Posterior vena cava (tissue), 2 donors: ENCODE measurements at places on chromosomes 1 and 21. TPM values are rescaled to one million over a fixed set of nuclear protein-coding genes. Genes with fewer than 3 reads are reported as not detected.

Gene TARS2
- 10.7 TPM for total RNA-seq

- no peak for DNase-seq
Measured at GRCh38 chr1:33763406-33763805, 100.5 kb upstream of the HMGB4 start.

DNA sequence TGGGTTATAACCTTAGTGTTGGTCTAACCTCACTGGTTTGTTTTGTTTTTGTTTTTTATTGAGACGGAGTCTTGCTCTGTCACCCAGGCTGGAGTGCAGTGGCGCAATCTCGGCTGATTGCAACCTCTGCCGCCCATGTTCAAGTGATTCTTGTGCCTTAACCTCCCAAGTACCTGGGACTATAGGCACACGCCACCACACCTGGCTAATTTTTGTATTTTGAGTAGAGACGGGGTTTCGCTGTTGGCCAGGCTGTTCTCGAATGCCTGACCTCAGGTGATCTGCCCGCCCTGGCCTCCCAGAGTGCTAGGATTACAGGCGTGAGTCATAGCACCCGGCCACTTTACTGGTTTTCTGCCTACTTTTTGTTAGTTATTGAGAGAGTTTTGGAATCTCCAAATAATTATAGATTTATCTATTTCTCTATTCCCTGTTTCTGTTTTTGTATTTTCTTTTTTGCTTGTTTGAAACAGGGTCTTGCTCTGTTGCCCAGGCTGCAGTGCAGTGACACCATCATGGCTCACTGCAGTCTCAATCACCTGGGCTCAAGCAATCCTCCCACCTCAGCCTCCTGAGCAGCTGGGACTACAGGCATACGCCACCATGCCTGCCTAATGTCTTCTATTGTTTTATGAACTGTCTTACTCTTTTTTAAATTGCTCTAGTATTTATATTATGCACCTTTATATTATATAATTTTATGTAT lies 21.4 kb downstream of the SMG7 start:
- no peak for DNase-seq

DNA sequence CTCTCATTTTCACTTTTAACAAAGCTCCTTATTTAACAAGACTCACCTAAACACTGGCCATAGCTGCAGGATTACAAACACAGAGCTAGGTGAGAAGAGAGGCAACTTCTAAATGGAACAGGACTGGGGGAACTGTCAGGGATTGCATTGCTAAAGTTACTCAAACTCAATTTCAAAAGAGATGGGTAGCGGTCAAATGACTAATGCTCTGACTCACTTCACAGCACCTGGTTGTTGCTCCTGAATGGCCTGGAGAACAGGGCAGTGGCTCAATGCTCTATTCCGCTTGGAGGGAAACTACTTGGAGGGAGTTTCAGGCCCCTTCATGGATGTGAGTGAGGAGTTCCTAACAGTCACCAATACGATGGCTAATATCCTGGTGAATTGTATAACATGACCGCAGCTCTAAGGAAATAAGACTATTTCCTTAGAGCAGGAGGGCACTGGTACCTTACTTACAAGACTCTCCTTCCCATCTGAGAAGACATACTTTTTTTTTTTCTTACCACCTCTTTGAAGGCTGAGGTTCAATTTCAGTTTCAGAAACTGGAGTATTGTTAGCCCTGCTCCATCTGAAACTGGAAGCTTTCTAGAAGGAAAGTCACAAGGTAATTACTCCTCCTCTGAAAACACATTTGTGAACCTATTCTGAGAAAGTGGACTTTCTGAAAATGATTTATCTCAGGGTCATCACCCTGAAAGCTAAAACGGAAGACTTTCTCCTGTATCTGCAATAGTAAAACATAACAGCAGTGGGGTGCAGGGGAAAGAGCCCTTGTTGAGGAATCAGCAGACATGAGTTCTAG lies 9.5 kb downstream of the DPT start:
- DNase-seq = no peak

GRCh38 chr1:18913065-18913835 lies 10.9 kb upstream of the ALDH4A1 start:
- peak; percentile 96 for DNase-seq

Gene HEYL
- total RNA-seq = 25.2 TPM

Gene NCF2
- total RNA-seq = 12.8 TPM

GRCh38 chr1:39713557-39713956 lies 22.3 kb upstream of the HPCAL4 start:
- no peak for DNase-seq

Gene RAB25
- total RNA-seq = not detected

Gene KRTAP7-1
- not detected for total RNA-seq

Gene CAMK1G
- not detected for total RNA-seq

- DNase-seq = no peak
Measured at GRCh38 chr1:74593887-74594866, 79.4 kb downstream of the ERICH3 start.

DNA sequence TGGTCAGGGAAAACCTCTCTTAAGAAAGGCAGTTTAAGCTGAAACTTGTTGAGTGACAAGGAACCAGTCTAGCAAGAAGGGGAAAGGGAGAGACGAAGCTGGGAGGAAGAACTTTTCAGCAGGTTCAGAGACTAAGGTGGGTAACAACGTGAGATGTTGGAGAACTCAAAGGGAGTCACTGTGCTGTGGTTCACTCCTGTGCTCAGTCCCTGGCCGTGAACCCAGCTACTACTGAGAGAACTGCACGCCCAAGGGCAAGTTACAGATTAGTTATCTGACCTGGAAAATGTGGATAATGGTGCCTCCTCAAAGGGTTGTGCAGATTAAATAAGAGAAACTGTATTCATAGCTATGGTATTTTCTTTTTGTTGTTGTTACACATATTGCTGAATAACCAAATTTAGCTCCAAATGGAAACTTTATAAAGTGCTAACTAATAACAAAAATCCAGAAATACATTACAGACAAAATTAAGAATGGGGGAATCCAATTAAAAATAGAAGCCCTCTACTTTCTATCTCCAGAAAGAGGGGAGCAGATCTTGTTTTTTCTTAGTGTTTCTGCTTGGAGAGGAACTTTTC lies 2.9 kb downstream of the ZBTB40 start:
- DNase-seq = no peak

Gene OR6K3
- total RNA-seq = not detected

DNA sequence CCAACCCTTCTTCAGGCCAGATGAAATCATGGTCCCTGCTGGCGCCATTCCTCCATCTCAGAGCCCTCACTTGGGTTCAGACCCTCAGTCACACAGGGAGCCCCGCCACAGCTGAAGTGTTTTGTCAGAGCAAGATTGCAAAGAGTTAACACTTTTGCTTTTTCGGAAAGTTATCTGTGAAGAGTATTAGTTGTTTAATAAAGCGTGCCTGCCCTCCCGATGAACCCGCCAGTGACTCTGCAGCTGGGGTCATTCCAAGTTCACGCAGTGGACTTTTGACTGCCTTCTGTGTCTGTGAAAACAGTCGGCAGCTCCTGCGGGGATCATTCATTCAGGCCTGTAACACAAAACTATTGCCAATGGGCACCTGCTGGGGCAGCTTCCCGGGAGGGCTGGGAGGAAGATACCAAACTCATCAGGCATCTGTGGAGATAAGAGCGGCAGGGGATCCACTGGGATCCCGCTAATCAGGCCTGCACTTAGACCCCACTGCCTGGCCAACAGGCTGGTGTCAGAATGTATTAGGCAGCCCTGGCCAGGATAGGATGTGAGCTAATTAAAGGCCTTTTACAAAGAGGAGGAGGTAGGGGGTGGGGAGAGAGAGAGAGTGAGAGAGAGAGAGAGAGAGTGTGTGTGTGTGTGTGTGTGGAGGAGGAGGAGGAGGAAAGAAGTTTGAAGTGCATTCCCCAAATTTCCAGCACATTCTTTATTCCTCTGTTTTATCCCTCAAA lies 184.5 kb downstream of the DHRS3 start:
- DNase-seq = peak; percentile 88

DNA sequence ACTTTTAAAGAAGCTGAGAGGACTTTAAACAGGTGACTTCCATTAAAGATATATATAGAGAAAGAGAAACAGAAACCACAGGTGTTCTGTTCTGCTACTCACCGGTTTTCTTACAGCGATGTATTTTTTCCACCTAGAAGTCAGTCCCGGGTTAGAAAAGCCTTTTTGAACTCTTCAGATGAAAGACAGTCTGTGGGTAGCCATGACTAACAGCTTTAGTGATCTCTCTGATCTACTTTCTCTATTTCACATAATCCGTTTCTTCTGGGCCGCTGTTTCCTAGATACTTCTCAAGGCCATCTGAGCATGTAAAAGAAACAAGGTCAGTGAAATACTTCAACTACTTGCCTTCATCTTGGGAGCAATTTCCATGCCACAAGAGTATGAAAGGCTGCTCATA lies 25.1 kb downstream of the WDR64 start:
- DNase-seq = no peak

GRCh38 chr1:65812065-65812464 lies 19.4 kb downstream of the PDE4B start:
- DNase-seq = peak; percentile 80

DNA sequence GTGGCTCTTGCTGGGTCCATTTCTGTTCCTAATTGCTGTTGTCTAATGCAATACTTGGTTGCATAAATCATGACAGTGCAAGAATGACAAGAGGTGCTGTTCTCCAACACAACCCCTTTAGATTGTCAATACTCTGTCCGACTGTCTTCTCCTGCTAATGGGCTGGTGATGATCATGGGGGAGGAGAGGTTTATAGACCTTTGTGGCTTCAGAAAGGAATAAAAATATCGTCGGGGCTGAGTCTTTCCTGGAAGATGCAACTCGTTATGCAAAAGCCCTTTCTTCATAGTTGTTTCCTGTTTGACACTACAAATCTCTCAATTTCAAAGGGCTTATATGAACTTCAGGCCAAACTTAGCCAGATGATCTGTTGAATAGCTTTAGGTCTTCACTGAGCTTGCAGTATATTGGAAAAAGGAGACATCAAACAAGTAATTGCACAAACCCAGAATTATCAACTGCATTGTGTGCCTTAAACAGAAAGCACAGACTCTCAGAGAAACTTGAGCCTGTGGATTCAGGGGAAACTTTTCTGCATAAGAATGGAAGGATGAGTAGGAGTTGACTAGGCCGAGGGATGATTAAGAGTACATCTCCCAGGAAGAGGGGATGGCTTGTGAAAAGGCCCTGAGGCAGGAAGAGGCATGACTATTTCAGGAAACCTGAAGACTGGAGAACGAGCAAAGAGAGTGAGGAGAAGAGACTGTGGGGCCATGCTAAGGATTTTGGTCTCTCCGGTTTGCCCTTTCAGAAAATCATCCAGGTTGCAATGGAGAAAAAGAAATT lies 107.6 kb downstream of the TSEN15 start:
- no peak for DNase-seq

DNA sequence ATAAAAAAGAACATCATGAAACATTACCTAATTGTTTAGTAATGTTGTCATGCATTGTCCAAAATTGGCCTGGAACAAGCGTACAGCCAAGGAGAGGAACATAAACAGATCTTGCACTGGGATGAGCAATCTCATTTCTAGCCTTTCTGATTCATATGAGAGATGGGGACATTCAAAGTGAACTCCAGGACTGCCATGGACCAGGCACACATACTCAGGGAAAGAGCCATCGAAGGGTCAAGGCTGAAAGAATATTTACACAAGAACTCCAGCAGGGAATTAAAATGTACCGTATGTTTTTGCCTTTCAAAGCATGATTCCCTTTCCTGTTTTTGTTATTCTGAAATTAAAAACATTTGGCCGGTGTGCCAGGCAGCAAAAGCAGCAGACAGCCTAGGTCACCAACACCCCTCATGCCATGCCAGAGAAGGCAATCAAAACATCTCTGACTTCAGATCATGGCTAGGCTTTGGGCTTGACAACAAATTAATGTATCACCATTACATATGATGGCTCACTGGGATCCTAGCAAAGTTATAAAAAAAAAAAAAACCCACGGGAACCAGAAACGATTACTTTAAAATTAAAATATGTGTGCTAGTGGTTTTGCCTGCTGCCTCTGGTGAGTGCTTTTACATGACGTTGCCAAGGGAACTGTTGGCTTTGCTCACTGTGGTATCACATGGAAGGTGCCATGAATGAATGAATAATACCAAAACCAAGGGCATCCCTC lies 159.8 kb downstream of the TGFBR3 start:
- DNase-seq = no peak

DNA sequence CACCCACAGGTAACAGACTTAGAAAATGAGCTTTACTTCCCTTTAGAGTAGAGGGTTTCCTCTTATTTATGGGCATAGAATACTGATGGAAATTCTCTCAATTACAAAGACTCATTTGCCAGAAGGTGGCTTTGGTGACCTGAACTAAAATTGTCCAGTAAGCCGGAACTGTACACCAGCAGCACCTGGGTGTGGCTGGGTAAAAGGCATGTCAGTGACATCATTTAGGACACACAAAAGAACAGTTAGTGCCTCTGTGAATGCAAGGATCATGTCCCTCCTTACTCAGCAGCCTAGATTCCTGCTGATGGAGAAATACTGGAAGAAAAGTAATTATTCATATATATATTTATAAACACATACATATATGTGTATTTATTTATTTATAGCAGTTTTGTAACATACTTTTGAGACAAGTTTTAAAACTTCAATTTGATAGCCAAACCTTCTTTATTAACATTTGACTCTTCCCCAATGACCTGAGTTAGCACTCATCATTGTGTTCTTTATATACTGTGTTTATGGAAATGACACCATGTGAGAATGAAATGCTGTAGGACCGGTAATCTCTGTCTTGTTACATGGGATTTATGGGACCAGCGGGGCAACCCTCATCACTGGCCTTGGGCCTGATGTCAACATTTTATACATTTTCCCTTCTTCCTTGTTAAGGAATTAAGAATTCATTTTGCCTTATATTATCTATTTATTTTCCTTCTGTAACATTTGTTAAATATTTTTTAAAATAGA lies 274.4 kb downstream of the BRINP2 start:
- DNase-seq = no peak

DNA sequence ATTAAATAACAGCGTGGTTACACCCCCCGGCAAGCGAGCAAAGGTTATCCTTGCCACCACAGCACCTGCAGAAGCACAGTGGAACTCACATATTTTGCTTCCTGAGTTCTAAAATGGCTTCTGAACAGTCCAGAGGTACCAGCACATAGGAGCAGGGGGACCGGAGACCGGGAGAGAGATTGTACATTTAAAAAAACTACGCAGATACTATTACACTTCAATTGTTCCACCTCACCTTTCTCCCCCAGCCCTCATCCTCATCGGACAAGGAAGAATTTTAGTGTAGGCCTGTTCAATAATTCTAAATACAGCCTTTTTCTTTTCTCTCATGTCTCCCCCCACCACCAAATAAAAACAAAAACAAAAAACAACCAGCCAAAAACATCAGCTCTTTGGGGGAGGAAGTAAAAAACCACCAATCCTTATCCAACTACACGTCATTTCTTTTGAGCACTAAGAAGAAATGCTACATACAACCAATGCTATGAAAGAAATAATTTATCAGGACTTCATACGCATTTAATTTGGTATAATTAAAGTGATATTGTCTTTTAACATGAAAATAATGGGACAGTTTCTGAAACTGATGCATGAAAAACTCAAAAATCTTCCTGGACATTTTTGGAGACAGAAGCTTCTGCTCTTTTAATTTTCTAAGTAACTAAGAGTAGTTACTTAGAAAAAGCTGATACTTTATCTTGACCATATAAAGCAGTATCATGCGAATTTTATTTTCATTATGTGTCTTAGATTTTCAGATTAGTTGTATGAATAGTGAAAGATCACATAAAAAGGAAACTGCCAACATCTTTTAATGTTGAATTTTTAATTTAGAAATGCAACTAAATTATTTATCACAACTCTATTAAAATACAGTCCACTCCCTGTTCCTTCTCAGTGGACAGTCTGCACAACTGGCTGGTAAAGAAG lies 9.1 kb downstream of the CDKN2C start:
- no peak for DNase-seq

- DNase-seq = no peak
Measured at GRCh38 chr1:209625791-209626285, 26.4 kb downstream of the LAMB3 start.
